HTR-8/SVneo (cell line): ENCODE measurements at places on chromosomes 2 and 18.

DNA sequence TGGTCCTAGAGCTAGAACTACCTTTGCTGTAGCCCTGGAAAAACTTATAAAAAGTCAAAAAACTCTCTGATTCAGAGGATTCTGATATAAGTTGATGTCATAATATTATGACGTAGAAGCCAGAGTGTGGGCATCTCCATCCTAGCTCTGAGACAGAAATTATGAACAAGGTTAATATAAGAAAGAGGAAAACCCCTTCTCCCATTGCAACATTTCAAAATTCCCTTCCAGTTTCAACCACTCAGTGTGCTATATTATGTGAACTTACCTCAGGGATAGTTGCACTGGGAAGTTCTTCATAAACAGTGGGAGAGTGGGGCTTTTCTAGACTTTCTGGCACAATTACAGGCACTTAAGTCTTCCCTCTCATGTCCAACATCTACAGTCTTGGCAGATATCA is 171.6 kb downstream of the PIK3C3 start:
- DNase-seq: no peak

- DNase-seq: no peak
These were observed 28.9 kb downstream of the KCNK3 start for GRCh38 chr2:26721115-26722032.

GRCh38 chr18:40935423-40935822 is 1019.6 kb upstream of the PIK3C3 start:
- DNase-seq: no peak

GRCh38 chr2:224248944-224249371 is 152.9 kb downstream of the FAM124B start:
- no peak for DNase-seq

DNA sequence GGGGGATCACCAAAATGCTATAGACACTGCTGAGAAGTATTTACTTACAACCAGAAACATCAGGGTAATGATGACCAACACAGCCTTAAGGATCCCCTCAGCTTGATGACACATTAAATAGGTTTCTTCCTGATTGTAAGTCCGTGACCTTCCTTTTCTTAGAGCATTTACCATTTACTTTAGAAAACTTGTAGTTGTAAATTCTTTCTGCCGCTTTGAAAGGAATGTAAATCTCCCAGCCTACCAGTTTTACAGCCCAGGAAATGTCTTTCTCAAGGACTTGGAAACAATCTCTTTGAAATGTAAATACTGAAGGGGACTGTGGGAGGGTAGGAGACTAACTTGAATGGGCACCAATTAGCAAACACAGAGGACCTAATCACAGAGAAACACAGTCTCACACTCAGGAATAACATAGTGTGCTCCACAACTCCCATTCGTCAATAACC is 278.6 kb downstream of the DSC3 start:
- DNase-seq: no peak

GRCh38 chr2:7014174-7014640 is 97.0 kb downstream of the RNF144A start:
- DNase-seq: no peak

DNA sequence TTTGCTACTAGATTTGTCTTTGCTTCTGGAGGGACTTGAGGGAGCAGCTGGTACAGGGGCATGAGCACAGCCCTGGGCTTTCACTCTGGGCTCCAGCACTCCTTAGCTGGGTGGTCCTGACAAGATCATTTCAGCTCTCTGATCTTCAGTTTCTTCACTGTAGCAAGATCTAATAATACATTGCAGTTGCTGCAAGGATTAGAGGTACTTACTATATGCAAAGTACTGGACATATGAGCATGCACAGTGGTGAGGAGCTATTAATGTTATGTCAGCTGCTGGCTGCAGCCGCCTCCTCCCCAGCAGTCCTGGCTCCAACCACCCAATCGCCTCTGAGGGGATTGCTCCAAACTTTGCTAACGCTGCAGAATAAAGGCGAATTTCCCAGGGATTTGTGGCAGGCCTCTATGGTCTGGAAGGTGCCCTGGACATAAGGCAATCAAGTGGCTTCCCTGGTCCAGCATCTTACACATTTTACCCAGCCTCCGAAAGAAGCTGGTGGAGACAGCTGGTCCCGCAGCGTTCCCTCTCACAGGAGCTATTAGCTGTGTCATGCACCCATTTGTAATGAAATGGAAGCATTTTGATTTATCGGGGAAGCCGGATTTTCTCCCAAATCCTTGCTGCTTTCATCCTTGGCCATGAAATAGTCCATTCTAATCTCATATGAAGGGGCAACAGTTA is 96.7 kb downstream of the RHOB start:
- DNase-seq: no peak

GRCh38 chr2:232521959-232522622 is 1.9 kb downstream of the PRSS56 start:
- DNase-seq: peak; percentile 75

- no peak for DNase-seq
These were observed 102.5 kb upstream of the CRIM1 start for GRCh38 chr2:36253086-36253485.
